Renal cortex interstitium (tissue), 15 donors: ENCODE measurements at places on chromosomes 12 and 14. TPM values are rescaled to one million over a fixed set of nuclear protein-coding genes. Genes with fewer than 3 reads are reported as not detected.

DNA sequence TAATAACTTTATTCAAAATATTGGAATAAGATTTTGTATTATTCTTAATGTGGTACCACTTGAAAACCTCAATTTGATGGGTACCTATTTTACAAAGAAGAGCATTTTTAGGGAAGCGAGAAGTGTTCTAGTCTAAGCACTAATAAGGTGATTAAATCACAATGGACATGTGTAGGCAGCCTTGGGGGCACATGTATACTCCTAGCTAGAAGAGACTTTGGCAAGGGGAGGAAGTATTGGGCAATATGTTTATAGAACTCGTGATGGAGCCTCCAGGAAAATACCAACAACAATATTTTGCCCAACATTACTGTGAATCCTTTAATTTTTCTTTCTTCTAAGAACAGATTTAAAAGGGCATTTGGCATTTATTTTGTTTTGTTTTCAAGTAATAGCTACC lies 280.3 kb downstream of the ADAMTS20 start:
- DNase-seq = no peak

DNA sequence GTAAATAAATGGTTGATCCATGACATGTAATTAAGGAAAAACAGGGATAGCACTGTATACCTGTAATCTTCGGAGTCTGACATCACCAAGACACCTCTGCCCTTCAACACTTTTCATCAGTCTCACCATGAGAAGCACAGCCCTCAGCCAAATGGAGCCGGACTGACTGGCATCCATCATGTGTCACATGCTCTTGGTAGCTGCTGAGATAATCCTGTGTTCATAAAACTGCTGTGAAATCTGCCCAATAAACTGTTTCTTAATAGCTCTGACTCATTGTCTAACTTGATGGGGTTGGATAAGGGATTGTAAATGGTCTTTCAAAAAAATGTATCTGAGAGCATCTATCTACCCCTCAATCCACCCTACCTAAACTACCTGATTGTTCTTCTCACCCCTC lies 33.6 kb downstream of the KCNH5 start:
- DNase-seq = no peak

DNA sequence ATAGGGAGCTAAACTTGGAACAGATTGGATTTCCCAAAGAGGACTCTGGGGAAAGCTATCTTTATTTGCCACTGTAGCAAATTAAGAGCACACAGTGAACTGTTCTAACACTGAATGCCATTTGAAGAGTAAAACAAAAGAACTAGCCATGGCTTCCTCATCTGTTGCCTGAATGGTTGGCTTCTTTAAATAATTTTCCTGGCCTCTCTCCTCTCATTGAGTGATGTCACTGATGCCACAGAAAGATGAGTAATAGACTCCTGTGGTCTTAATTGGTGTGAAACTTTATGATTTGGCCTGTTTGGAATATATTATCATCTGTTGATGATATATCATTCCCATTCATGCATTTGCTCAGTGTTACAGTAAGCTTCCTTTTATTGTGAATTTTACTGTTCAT lies 42.5 kb downstream of the WDR20 start:
- DNase-seq = no peak

DNA sequence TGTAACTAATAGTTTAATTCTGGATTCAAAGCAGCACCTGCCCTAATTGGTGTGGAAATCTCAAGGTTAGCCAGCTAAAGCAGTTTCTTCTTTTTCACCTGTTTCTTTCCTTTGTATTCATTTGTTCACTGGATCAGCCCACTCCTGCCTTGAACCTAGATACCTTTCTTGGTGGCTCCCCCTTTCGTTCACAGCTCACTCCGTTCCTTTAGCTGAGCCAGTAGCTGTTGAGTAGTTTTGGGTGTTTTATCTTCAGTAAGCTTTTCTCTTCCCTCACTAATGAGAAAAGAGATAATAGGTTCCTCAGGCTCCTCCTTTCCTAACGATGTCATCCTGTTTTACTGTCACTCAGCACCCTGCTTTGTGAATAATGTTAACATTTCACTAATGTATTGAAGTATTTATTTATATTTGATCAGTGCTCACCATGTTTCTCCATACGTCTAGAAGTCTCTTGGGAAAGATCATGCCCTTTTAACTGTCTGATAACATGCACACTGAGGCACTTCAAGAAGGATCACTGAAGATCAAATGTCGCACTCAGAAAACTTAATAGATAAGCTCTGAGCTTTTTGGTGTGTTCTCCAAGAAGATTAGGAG lies 121.1 kb downstream of the TGFB3 start:
- DNase-seq = no peak

GRCh38 chr12:114399664-114400211 lies 6.2 kb downstream of the TBX5 start:
- no peak for DNase-seq

DNA sequence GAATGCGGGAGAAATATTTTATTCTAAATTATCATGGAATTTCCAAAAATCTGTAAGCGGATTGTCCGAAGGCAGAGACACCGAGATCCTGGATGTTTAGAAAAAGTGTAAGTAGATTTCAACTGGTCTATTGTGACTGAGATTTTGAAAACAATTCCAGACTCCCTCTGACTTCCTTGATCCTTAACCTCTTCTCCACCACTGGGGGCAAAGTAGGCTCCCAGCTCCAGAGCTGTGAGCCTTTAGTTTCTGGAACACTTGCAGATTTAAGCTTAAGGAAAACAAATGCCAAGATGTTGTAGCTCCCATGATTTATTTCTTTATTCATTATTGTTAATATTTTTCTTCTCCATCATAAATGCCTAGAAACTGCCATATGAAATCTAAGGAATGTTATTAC lies 1320.5 kb upstream of the SEL1L start:
- DNase-seq = no peak

- DNase-seq = no peak
Measured at GRCh38 chr14:56216626-56217379, 98.6 kb downstream of the PELI2 start.

GRCh38 chr14:52738409-52738808 lies 8.4 kb downstream of the STYX start:
- DNase-seq = no peak

- DNase-seq = no peak
Measured at GRCh38 chr12:96438330-96438729, 38.1 kb upstream of the CDK17 start.

DNA sequence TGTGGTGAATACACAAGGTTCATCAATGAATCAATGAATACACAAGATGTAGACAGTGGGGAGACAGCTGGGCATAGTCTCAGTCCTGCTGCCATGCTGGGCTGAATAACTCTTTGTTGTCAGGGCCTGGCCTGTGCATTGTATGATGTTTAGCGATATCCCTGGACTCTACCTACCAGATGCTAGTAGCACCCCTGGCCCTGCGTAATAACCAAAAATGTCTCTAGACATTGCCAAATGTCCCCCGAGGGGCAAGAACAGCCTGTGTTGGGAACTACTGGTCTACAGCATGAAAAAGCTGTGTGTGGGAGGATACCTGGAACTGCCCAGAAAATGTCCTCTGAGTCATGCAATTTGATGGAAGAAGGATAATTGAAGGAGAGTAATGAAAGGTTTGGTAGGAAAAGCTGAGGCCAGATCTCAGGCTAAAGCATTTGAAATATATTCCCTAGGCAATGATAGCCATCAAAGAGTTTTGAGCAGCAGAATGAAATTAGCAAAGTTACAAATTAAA lies 128.2 kb downstream of the TMEM30B start:
- DNase-seq = no peak

DNA sequence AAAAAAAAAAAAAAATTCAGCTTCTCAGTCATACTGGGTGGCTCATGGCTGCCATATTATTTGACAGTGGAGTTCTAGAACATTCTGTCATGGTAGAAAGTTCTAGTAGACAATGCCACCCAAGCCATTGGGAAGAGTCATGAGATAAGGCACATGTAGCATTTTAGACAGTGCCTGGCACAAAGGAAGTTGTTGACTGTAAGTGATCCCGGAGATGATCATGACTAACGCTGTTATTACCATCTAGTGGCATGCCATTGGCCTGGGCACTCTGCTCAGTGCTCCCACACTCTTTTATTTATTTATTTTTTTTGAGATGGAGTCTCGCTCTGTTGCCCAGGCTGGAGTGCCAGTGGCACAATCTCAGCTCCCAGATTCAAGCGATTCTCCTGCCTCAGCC lies 80.4 kb downstream of the FOXN4 start:
- DNase-seq = no peak

DNA sequence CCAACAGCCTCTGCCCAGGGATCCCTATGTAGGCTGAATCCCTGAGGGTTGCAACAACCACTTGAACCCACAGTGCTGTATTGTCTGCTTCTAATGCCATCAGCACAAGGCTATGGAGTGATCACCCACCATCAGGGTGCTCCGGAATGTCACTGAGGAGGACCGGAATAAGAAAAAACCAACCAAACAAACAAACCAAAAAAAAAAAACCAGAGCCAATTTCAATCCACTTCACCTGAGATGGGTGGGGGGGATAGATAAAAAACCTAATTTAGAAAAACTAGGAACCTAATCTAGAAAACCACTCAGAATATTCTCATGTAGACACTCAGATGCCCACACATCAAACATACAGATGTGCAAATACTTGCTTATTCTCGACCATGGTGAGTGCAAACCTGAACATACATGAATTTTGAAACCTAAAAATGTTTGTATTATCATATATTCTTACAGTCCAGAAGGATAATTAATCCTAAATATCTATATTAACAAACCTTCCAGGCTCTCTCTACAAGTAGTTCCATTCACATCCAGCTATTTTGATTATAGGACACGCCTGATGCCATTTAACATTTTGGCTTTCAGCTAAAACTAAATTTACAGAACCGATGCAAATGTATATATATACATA lies 3.7 kb downstream of the TBX5 start:
- no peak for DNase-seq

GRCh38 chr12:27206801-27207502 lies 37.1 kb upstream of the STK38L start:
- no peak for DNase-seq

RNFT2 gene
- 6.7 TPM for polyA plus RNA-seq

TMTC1 gene
- 31.8 TPM for polyA plus RNA-seq

LBHD2 gene
- not detected for polyA plus RNA-seq

FIGNL2 gene
- polyA plus RNA-seq = 3.0 TPM

KRT73 gene
- polyA plus RNA-seq = not detected

PDZRN4 gene
- polyA plus RNA-seq = 7.6 TPM
